ENCODE measurements at places on chromosomes 1 and 21.

DNA sequence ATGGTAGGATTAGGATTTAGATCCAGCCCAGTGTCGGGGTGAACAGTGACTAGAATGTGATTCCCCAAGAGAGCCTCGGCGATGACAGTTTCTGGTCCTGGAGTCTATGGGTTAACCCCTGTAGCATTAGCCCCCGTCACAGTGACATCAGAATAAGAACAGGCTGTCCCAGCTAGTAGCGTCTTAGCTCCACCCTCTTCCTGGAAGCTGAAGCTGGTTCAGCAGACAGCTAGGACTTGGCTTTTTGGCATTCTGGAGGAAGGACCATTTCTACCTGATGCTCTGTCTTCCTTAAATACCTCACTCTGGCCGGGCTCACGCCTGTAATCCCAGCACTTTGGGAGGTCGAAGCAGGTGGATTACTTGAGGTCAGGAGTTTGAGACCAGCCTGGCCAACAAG lies 5.0 kb downstream of the NDUFS2 start:
- DNase-seq: no peak

DNA sequence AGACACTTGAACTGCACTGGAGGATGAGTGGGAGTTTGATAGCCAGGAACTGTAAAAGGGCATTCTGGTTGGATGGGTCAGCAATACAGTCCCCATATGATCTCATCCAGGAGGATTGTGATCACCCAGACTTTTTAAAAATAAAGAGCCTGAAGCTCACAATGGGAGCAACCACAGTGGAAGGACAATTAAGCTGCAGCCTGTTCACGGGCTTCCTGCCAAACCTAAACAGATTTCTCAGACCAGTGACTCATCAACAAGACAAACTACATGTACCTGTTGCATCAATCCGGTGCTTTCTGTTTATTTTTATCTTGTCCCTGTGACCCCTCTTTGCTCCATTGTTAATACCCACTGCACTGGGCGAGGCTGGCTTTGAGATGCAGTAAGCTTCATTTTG lies 52.3 kb downstream of the PAPPA2 start:
- no peak for DNase-seq

GRCh38 chr1:98700228-98700627 lies 38.7 kb downstream of the SNX7 start:
- DNase-seq: no peak

- DNase-seq: no peak
Observed at GRCh38 chr1:42765832-42766740, 742 bp downstream of the P3H1 start.

GRCh38 chr1:9367806-9368205 lies 75.1 kb downstream of the SPSB1 start:
- DNase-seq: no peak

- DNase-seq: no peak
Observed at GRCh38 chr1:47161298-47162040, 24.2 kb downstream of the CYP4A22 start.

DNA sequence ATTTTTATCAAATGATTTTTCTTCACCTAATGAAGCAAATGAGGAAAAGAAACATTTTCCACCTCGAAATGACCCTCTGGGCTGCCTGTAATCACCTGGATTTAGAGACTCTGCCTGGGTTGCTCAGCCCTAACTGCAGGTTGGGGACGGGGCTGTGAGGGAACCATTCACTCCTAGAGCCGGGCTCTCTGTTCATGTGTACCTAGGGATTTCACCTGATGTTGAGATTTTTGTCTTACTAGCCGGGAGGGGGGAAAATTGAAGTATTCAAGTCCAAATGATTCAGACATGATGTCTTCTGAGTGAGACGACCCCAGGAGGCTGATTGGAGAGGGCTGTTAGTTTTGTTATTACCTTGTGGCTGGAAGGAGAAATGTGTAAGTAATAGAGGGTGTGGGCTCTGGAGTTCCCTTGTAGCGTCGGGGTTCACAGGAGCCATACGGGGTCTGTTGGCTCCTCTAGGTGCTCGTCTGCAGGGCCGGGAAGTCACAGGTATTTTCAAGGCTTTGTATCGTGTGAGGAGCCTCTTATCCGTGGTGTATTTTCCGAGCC lies 42.3 kb upstream of the PWP2 start:
- no peak for DNase-seq
